Spleen (tissue), 13 donors: ENCODE measurements at places on chromosomes 2 and 18. TPM values are rescaled to one million over a fixed set of nuclear protein-coding genes. Genes with fewer than 3 reads are reported as not detected.

- H3K27me3 ChIP-seq, result no peaks in the 10 kb centered on the region
- no peak overlapping the region for H3K4me3 ChIP-seq
- no peaks in the 10 kb centered on the region for H3K4me1 ChIP-seq
- no peak for DNase-seq
- no peak overlapping the region for H3K27ac ChIP-seq
These were observed 65.2 kb downstream of the C2orf76 start for GRCh38 chr2:119301413-119301812.

DNA sequence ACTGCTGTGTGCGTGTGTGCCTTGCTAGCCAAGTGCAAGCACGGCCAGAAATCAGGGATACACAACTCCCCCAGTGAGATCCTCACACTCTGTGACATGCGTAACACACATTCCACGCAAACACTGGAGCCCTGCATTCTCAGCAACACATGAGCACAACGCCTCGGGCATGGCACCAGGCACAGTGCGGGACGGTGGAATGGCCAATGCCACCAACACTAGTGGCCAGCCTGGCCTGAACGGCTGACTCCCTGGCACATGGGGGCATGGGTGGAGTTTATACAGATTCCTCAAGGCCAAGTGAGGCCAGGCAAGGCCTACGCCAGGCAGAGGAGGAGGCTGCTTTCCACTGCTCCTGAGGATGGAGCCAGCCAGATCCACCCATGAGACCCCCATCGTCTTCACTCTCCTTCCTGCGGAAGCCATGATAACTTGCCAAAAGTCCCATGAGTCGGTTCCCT, 56.2 kb downstream of the ANKMY1 start:
- no peak overlapping the region for H3K4me3 ChIP-seq
- peak; percentile 70 for DNase-seq
- no peaks in the 10 kb centered on the region for H3K27me3 ChIP-seq
- H3K36me3 ChIP-seq, result peaks cover 73% of the 10 kb centered on the region
- H3K27ac ChIP-seq, result no peak overlapping the region

The SERPINB12 gene
- not detected for total RNA-seq

DNA sequence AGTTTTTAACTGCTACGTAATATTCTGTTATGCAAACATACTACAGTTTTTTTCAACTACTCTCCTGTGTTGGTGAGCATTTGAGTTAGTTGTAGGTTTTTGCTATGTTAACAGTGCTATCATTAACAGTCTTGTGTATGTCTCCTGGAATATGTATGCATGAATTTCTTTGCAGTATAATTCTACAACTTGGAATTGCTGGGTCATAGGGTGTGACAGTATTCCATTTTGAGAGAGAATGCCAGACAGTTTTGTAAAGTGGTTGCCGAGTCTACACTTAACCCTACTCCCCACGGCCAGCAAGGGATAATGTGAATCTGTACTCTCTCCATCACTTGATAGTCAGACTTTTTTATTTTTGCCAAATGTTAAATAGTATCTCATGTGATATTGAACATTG, 67.1 kb downstream of the MALT1 start:
- H3K27me3 ChIP-seq, result no peaks in the 10 kb centered on the region
- no peak overlapping the region for H3K4me3 ChIP-seq
- DNase-seq, result no peak

The CAPN14 gene
- 1.3 TPM for total RNA-seq

DNA sequence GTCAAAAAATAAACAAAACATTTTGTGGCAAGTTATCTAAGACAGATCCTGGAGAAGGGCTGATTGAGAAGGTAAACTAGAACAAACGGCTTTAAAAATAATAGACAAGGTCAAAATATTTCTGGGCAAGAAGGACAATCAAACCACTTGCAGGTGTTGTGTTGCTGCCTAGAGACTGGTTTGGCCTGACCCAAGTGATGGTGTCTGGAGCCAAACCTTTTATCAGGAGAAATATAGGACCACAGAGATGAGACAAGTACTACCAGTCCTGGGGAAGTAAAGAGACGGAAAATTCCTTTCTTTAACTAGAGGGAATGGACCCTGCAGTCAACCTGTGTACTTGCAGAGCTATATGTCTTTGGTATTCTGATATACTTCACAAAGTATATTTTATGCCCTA, 44.2 kb downstream of the PLCL1 start:
- no peaks in the 10 kb centered on the region for H3K4me1 ChIP-seq
- no peak overlapping the region for H3K27ac ChIP-seq
- no peak for DNase-seq
- H3K36me3 ChIP-seq, result no peaks in the 10 kb centered on the region
- no peaks in the 10 kb centered on the region for H3K27me3 ChIP-seq
- no peak overlapping the region for H3K4me3 ChIP-seq

DNA sequence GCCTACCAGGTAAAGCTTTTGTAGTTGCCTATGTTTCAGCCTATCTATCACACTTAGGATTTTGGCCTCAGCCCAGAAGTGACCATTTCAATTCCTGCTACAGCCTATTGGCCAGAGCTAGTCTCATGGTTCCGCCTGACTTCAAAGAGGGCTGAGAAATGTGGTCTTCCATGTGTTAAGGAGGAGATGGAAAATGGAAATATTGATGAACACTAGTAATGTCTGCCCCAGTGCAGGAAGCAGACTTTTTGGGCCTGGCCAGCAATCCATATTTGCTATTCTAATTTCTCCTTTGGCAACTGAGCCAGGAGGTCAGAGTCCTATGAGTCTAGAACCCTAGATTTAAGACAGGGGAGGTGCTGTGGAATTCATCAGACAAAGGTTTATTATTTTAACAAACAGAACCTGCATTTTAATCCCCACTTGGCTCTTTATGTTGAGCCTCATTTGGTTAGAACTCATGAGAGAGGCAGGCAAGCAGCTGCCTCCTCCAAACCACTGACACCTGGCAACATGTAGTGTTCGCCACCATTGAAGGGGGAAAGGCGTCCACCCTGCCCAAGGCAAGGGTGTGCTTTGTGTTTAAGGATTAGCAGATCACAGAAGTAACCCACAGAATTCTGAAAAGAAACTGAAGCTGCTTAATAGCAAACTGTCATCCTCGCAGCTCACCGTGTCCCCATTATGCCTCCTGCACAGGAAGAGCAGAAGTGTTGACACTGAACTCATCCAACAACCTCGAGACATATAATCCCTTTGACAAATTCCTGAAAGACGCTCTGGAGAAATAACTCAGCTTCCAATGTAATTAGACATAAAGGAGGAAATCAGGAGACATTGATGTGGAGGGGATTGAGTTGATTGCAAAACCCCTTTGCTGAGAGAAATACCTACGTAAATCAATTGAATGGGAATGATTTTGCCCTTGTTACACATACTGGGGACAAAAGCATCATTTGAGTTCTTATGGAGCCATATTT, 47.7 kb upstream of the SCG2 start:
- H3K27ac ChIP-seq, result no peak overlapping the region
- no peak overlapping the region for H3K4me3 ChIP-seq
- no peaks in the 10 kb centered on the region for H3K27me3 ChIP-seq
- DNase-seq, result no peak
- H3K36me3 ChIP-seq, result no peaks in the 10 kb centered on the region

DNA sequence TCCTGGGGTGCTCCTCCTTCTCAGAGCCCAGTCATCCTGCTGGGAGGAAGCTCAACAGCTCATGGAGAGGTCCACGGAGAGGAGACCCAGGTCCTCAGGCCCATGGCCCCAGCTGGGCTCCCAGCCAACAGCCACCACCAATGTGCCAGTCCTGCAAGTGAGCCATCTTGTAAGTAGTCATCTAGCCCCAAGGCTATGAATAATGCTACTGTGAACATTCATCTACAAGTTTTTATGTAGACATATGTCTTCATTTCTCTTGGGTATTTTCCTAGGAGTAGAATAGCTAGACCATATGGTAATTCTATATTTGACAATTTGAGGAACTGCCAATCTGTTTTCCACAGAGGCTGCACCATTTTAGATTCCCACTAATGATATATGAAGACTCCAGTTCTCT, 166.1 kb downstream of the MTCL1 start:
- no peak for DNase-seq
- no peaks in the 10 kb centered on the region for H3K36me3 ChIP-seq
- H3K4me1 ChIP-seq, result no peaks in the 10 kb centered on the region
- H3K27me3 ChIP-seq, result no peaks in the 10 kb centered on the region

GRCh38 chr18:54828281-54828881, at the start of gene RAB27B:
RAB27B (plus strand) TSS chr18:54828477; CDS start chr18:54877586, 49,109 bp downstream.
- H3K27ac ChIP-seq, result no peak within 1 kb of the TSS
- H3K4me3 ChIP-seq, result peak within 1 kb of the TSS; percentile 32
- no peaks in the 10 kb centered on the region for H3K36me3 ChIP-seq
- H3K4me1 ChIP-seq, result peaks cover 21% of the 10 kb centered on the region

DNA sequence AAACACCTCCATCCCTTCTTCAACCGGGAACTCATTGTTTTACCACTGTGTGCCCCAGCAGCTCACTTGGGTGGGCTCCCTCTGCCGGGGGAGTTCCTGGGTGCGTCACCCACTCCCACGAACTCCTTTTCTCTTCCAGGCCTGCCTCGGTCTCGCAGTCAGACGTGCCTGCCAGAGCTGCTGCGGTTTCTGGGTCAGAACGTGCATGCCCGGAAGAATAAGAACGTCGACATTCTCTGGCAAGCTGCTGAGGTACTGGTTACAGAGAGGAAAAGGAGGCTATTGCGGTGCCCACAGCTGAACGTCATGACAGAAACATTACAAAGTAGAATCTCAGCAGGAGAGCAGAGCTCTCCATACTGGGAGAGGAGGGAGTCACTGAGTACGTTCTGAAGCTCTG, 35.6 kb downstream of the COA5 start:
- H3K4me3 ChIP-seq, result no peak overlapping the region
- peaks cover 100% of the 10 kb centered on the region for H3K36me3 ChIP-seq
- no peaks in the 10 kb centered on the region for H3K4me1 ChIP-seq
- H3K27ac ChIP-seq, result no peak overlapping the region
- no peak for DNase-seq

- no peaks in the 10 kb centered on the region for H3K36me3 ChIP-seq
- peak; percentile 52 for DNase-seq
- no peaks in the 10 kb centered on the region for H3K4me1 ChIP-seq
These were observed 97.1 kb downstream of the ZBTB7C start for GRCh38 chr18:48312066-48312465.

DNA sequence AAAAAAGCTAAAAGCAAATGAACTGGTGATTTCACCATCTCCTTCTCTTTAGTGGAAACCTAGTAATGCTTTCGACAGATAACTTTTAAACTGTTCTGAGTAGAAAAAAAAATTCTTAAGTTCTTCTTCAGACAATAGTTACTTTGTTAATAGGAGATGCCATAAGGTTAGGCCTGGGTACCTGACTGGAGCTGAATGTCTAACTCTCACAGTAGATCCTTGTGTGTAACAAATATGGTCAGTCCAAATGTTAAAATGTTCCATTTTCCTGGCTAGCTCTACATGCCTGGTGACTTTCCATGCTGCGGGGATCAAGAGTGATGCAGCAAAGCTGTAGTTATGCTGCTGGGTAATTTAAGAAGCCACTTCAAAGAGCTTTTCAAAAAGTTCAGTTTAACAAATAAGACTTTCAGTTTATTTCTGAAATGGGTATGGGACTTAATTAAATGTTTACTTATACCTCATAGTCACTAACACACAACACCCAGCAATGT, 264.0 kb upstream of the SESTD1 start:
- DNase-seq, result no peak
- no peak overlapping the region for H3K4me3 ChIP-seq
- no peaks in the 10 kb centered on the region for H3K36me3 ChIP-seq
- no peaks in the 10 kb centered on the region for H3K4me1 ChIP-seq
- no peaks in the 10 kb centered on the region for H3K27me3 ChIP-seq

The STK39 gene
- total RNA-seq, result 17.8 TPM

The CYRIA gene
- total RNA-seq, result 50.5 TPM

DNA sequence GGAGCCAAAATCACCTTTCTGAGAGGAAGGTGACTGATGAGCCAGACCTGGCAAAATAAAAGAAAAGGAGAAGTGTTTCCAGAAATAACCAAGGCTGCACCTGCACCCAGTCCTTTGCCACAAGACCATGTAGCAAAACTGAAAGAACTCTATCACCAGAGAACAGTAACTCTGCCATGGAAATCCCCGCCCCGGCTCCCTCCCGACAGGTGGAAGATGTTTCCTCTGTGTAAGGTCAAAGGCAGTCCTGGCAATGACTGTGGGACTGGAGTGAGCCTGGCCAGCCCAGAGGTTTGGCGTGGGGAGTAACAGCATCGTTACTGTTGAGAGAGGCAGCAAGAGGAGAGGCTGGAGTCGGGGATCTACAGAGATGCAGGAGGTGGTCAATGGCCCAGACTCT, 42.3 kb downstream of the SPRED2 start:
- peak; percentile 81 for DNase-seq
- H3K4me3 ChIP-seq, result peak overlapping the region; percentile 25
- no peaks in the 10 kb centered on the region for H3K27me3 ChIP-seq

The KIAA2012 gene
- total RNA-seq, result not detected

The EFR3B gene
- 10.2 TPM for total RNA-seq

GRCh38 chr2:125086313-125087184, 1061.5 kb downstream of the CNTNAP5 start:
- no peak overlapping the region for H3K27ac ChIP-seq
- DNase-seq, result no peak
- H3K36me3 ChIP-seq, result no peaks in the 10 kb centered on the region
- no peaks in the 10 kb centered on the region for H3K4me1 ChIP-seq
- no peak overlapping the region for H3K4me3 ChIP-seq

GRCh38 chr2:128774320-128775216, 455.9 kb upstream of the HS6ST1 start:
- H3K27me3 ChIP-seq, result no peaks in the 10 kb centered on the region
- no peak overlapping the region for H3K4me3 ChIP-seq
- no peak overlapping the region for H3K27ac ChIP-seq
- DNase-seq, result peak; percentile 56
- H3K4me1 ChIP-seq, result no peaks in the 10 kb centered on the region

The SERPINB10 gene
- 4.7 TPM for total RNA-seq

GRCh38 chr2:237060534-237061312, 25.0 kb upstream of the COPS8 start:
- no peaks in the 10 kb centered on the region for H3K27me3 ChIP-seq
- H3K36me3 ChIP-seq, result no peaks in the 10 kb centered on the region
- no peak overlapping the region for H3K27ac ChIP-seq
- H3K4me1 ChIP-seq, result peaks cover 38% of the 10 kb centered on the region

- no peaks in the 10 kb centered on the region for H3K27me3 ChIP-seq
- no peak overlapping the region for H3K4me3 ChIP-seq
- DNase-seq, result no peak
- H3K27ac ChIP-seq, result no peak overlapping the region
- peaks cover 55% of the 10 kb centered on the region for H3K4me1 ChIP-seq
- no peaks in the 10 kb centered on the region for H3K36me3 ChIP-seq
These were observed 206.9 kb downstream of the TNS1 start for GRCh38 chr2:217795706-217796465.

GRCh38 chr18:49041435-49042245, 90.9 kb upstream of the SMAD7 start:
- H3K4me3 ChIP-seq, result no peak overlapping the region
- H3K4me1 ChIP-seq, result no peaks in the 10 kb centered on the region
- peaks cover 72% of the 10 kb centered on the region for H3K36me3 ChIP-seq
- H3K27me3 ChIP-seq, result no peaks in the 10 kb centered on the region

GRCh38 chr2:71843391-71843850, 304.2 kb downstream of the CYP26B1 start:
- no peaks in the 10 kb centered on the region for H3K4me1 ChIP-seq
- DNase-seq, result peak; percentile 32
- no peaks in the 10 kb centered on the region for H3K36me3 ChIP-seq

The MOGAT1 gene
- total RNA-seq, result not detected
